ENCODE measurements at places on chromosomes 3 and 15. TPM values are rescaled to one million over a fixed set of nuclear protein-coding genes. Genes with fewer than 3 reads are reported as not detected.

The TM2D3 gene
- total RNA-seq = 68.7 TPM

The H1-8 gene
- total RNA-seq = not detected

The SMCO1 gene
- total RNA-seq = not detected

The COL6A5 gene
- total RNA-seq = not detected

The MCF2L2 gene
- total RNA-seq = not detected

The DISP2 gene
- 0.13 TPM for total RNA-seq

The RTP3 gene
- total RNA-seq = not detected

The TMEM108 gene
- total RNA-seq = not detected

The SEMA6D gene
- 1.4 TPM for total RNA-seq

The SNX22 gene
- not detected for total RNA-seq

The TERC gene
- total RNA-seq = 59.7 TPM

The SLC28A2 gene
- total RNA-seq = not detected

The DZIP1L gene
- total RNA-seq = 19.8 TPM

The HDGFL3 gene
- 8.6 TPM for total RNA-seq

The DNAH12 gene
- not detected for total RNA-seq

- peak; percentile 89 for DNase-seq
These were observed 527.2 kb downstream of the FOXP1 start for GRCh38 chr3:71056327-71056726.

GRCh38 chr3:180594631-180595558 is 7.1 kb upstream of the TTC14 start:
- DNase-seq = peak; percentile 59

DNA sequence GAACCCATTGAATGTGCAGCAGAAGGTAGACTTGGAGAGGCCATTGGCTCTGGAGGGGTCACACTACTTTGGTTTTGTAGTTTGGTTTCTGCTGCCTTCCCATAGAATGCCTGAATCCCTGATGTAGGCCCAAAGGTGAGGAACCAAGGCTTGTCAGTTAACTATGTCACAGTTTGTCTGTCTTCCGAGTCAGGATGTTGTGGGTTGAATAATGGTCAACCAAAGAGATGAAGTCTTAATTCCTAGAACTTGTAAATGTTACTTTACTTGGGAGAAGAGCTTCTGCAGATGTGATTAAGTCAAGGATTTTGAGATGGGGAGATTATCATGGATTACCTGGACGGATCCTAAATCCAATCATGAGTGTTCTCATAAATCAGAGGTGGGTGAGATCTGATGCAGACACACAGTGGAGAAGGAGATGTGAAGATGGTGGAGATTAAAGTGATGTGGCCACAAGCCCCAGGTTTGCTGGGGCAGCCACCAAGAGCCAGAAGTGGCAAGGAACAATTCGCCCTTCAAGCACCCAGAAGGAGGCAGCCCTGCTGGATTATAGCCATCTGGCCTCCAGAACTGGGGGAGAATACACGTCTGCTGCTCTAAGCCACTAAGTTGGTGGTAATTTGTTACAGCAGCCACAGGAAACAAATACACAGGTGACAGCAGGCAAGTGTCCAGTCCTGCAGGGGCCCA is 2.3 kb upstream of the CCR8 start:
- DNase-seq = no peak

GRCh38 chr3:71214797-71215196 is 368.7 kb downstream of the FOXP1 start:
- no peak for DNase-seq

DNA sequence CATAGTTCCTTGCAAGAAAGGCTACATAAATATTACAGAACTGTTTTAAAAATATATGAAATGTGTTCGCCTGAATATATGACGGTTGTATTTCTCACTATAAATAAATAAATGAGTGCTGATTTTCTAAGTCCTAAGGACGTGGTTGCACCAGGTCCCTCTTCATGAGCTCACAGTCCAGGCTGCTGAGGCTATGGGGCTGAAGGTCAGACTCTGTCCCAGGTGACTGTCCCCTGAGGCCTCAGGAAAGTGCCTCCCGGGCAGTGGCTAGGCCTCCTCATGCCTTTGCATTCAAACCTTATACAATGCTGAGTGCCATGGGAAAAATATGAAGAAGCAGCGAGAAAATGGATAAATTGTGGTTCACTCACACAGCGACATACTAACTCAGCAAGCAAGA is 43.5 kb upstream of the SSR3 start:
- DNase-seq = no peak

- no peak for DNase-seq
These were observed 202.7 kb upstream of the STRIT1 start for GRCh38 chr3:155496206-155496605.

DNA sequence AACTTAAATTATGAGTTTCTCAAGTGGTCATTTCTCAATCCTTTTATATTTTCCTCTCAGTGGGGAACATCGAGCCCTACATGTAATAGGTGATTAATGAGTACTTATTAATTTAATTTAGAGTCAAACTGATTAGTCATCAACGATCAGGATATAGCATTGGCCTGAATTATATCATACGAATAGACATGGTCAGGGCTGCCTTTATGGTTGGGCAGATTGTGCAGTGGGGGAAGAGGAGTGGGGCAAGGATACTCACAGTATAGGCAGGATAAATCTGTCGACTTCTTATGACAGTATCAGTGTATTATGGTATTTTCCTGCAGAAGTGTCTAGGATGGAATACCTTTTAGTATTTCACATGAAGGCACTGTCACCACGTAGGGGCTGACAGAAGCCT is 27.0 kb downstream of the C2CD4A start:
- no peak for DNase-seq

- DNase-seq = no peak
These were observed 76.3 kb upstream of the ARHGEF3 start for GRCh38 chr3:56878074-56878473.

DNA sequence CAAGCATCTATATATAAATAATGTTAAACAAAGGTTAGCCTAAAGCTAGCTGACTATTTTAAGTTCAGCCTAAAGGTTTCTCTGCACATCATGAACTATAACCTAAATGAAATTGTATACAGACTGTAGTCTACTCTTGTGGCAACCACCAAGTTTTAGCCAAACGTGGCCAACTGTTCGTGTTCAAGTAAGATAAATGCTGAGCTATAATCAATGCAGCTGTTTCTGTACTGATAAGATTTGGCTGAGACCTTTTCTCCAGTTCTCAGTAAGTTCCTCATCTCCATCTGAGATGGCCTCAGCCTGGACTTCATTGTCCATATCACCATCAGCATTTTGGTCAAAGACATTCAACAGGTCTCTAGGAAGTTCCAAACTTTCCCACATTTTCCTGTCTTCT is 43.7 kb upstream of the IGSF10 start:
- DNase-seq = no peak

GRCh38 chr15:81175496-81175895 is 21.2 kb upstream of the IL16 start:
- DNase-seq = no peak

- DNase-seq = peak; percentile 82
These were observed 180.0 kb upstream of the TGFBR2 start for GRCh38 chr3:30426293-30426993.

DNA sequence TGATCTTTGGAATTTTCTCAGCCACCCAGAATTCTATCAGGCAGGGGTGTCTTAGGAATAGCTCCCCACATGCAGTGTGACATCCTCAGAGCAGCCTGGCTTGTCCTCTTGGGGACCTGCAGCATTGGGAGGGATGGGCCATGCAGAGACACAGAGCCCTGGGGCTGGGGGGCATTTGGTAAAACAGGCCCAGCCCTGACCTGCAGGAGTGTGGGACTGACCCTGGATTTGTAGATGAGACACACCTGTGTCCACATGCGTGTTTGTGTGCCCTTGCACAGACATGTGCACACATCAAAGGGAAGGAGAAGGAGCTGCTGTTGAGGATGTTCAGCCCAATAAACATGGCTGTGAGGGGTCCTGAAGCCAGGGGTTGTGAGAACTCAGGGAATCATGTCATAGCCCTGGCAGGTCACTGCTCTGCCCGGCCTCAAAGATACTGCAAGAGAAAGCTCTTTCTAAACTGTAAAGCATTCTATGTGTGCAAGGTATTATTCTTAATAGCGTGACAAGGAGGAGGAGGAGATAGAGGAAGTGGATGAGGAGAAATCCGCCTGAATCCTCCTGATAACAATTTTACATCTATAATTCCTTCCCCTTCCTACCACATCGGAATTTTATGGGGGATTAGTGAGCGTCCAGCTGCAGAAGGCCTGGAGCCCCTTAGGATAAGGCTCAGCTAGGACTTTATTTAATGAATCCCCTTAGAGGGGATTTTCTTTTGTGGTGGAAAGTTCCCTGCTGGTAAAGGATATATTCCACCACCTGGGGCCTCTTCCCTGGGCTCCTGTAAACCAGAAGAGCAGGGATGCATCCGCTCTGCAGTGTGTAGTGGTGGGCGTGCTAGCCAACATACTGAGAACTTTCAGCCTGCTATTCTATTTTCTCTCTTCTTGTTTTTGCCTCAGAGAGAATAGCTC is 245.5 kb downstream of the EPHB1 start:
- DNase-seq = no peak

DNA sequence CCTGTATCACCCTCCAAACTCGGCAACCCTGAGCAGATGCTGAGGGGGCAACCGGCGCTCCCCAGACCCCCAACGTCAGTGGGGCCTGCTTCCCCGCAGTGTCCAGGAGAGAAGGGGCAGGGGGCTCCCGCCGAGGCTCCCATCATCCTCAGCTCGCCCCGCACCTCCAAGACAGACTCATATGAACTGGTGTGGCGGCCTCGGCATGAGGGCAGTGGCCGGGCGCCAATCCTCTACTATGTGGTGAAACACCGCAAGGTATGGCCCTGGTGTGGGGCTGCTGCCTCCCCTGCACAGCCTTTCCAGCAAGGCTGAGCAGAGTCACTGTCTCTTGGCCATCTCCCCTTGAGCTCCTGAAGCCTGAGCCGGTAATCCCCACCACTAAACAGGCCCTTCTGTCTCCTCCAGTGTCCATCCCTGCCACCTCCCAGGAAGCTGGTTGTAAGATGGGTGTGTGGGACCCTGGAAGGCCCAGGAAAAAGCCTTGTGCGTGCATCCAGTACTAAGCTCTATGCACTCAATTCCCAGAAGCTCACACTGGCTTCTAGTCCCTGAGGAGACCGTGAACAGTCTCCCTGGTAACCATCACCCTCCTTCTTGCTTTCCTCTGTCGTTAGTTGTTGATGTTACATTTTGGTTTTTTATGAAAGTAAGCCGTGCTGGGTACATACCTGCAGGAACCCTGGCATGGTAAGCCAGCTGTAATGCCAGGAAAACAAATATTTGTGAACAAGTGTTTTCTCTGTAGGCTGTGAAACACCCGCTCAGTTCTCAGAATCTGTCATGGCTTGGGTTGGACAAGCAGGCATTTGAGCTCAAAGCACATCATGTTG is 63.3 kb downstream of the BOC start:
- no peak for DNase-seq

GRCh38 chr3:118641608-118642007 is 393.0 kb downstream of the IGSF11 start:
- DNase-seq = peak; percentile 12

- no peak for DNase-seq
These were observed 7.4 kb downstream of the RRP9 start for GRCh38 chr3:51934139-51934850.

GRCh38 chr3:126329927-126330725 is 27.1 kb downstream of the KLF15 start:
- no peak for DNase-seq

DNA sequence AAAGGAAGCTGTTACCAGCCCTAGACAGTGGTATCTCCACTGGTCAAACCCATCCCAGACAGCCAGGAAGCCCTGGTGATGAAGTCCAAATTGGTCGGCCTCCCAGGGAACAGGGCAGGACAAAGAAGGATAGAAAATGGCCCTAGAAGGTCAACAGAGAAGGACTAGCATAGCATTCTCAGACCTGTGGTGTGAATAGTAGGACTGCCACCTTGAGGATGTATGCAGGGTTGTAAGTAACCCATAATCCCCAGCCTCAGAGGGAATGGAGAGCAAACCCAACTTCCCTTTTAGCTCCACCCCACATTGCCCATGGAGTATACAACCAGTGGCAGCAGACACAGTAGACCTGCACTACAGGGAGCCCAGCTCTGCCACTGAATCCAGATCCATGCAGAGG is 68.6 kb upstream of the EIF1B start:
- DNase-seq = no peak

GRCh38 chr3:135412475-135412874 is 553.1 kb upstream of the PPP2R3A start:
- DNase-seq = no peak

- no peak for DNase-seq
These were observed 61.5 kb downstream of the ASB7 start for GRCh38 chr15:100663915-100664281.

DNA sequence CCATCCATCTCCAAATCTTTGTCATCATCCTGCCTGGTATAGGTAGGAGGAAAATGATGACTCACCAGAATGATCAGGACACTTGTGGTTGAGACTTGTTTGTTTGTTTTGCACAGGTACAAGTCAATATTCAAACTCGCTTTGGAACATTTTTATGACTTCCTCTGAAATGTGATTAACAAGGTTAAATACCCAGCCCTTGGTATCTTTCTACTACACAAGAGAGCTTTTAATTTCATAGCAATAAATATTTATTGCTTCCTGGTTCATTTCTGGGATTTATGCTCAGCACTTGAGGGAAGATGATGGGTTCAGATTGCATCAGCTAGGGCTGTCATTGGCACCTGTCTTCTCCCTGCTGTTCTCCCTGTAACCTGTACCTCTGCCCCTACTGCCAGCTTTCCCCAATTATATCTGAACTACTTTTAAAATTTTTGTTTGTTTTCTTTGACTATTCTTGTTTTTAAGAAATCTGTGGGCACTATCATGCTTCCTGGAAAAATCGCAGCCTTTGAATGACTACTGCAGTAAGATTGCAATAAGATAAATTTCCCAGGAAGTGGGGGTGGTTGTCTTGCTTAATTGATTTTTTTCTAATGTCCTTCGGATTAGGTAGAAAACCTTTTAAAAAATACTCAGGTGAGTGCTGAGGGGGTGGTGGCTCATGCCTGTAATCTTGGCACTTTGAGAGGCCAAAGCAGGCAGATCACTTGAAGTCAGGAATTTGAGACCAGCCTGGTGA is 24.3 kb upstream of the GCNT3 start:
- DNase-seq = no peak

- no peak for DNase-seq
These were observed 61.8 kb downstream of the HACD2 start for GRCh38 chr3:123523023-123523412.

- DNase-seq = peak; percentile 86
These were observed 152.7 kb downstream of the SUCNR1 start for GRCh38 chr3:152026033-152026556.

DNA sequence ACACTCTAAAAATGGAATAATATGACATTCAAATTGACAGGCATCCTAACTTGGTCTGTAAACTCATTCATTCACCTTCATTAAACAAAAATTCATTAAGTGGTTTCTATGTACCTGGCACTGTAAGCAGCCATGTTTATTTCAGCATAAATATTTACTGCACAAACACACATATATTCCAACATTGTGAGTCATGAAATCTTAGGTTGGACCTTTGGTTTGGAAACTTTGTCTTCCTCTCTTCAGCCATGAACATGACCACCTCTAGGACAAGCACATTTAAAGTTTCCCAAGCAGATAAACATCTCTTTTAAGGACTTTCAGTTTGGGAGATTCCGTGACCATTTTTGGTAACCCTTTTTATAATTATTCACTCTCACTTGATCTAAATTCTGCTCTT is 131.8 kb downstream of the TPRG1 start:
- no peak for DNase-seq

GRCh38 chr15:29266052-29266582 is 3.5 kb downstream of the NSMCE3 start:
- no peak for DNase-seq
